Stimulated activated CD4-positive, alpha-beta T cell treated with anti-CD3 and anti-CD28 coated beads, Interleukin-1b, Interleukin-23, amount 100 ng/mL, for 1 hour (primary cell): ENCODE measurements at places on chromosomes 12 and 14.
A peak's percentile ranks its signal among the peaks of the same experiment; 100 is the strongest.

GRCh38 chr12:28814246-28814645 is 334.8 kb upstream of the FAR2 start:
- DNase-seq = no peak

DNA sequence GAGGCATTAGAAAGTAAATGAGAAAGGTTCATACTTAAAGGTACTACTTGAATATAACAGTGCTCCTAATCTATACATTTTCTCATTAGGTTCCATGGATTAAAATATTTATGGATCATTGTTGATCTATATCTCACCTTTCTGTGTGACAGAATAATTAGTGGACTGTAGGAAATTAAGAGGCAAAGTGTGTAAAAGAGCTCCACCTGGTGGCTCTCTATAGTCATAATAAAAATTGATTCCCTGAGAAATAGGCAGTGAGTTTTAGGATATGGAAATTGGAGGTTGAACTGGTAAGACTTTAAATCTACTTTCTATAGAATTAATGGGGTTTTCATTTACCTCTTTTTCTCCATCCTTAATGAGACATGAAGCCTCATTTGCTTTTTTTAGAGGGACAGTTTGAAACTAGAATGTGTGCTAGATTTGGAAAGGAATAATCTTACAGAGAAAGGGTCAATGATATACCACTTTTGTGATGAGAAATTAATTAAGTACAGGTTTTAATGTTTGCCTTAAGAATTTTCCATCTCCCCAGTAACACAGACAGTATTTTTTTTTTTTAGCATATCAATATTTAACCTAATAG is 11.8 kb upstream of the DERA start:
- no peak for DNase-seq

DNA sequence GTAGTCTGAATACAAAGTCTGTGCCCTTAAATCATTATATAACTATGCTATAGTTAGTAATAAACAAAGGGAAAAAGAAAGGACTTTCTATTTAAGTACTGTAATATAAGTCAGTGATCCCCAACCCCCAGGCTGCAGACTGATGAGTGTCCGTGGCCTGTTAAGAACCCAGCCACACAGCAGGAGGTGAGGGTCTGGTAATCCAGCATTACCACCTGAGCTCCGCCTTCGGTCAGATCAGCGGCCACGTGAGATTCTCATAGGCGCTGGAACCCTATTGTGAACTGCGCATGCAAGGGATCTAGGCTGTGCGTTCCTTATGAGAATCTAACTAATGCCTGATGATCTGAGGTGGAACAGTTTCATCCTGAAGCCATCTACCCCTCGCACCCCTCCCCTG is 15.7 kb downstream of the NFYB start:
- no peak for DNase-seq

- no peak for DNase-seq
Observed at GRCh38 chr12:48788524-48788853, 400 bp downstream of the ADCY6 start.

DNA sequence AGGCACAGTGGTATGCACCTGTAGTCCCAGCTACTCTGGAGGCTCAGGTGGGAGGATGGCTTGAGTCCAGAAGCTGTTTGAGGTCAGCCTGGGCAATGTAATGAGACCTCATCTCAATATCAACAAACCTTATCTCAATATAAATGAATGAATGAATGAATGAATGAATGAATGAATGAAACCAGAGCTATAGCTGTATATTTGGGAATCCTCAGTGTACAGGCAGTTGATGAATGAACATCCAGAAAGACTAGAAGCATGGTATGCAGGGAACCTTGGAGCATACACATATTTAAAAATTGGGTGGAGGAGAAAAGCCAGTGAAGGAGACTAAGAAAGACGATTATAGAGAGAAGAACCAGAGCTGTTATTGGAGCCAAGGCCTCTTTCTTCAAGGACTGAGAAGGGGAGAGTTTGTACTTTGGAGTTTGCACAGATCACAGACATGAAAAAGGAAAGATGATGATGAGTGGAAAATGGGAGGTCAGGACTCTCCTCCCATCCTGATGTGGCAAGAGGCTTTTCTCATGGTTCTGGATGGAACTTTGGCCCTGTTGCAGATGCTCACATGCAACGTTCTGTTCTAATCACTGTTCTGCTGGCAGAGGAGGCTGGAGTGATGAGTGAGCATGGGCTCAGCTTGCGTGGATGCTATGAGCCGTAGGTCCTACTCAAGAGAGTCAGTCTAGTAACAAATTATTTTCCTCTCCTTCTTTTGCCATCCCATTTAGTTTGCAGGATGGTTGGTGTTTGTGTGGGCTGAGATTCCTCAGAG is 114.4 kb downstream of the PRKCH start:
- DNase-seq = no peak

DNA sequence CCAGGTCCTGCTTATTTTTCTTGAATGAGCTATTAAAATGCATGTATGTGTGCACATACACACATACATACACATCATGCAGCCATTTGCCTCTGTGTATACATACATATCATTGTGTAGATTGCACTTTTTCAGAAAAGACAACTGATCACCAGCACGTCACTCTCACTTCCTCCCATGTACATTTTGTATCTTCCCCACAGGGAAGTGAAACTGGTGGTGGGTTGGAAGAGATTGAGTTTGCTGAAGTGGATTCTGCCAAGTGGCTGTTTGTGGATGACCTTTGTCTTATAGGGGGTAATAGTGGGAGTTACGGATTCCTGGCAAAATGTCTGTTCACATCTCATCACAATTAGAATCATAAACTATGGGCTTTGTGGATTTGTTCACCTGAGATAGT is 448.6 kb downstream of the RAD51B start:
- DNase-seq = no peak

DNA sequence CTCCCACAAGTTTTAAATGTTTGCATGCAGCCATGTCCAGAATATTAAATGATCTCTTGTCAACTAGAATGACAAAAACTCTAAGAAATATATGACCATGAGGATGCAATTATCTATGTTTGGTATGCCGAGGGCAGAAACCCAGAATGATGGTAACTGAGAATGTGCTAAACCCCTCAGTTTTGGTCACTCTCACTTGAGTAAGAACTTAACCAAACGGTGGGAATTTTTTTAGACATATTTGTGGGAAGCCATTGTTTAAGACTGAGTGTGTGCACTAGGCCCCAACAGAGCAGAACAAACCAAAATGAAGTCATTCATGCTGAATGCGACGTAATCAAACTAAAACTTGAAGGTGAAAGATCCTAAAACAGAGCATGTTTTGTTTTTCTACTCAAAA is 1927.9 kb upstream of the SEL1L start:
- DNase-seq = no peak

- DNase-seq = peak; percentile 54
Observed at GRCh38 chr12:123271001-123271668, 521 bp downstream of the CDK2AP1 start.

- no peak for DNase-seq
Observed at GRCh38 chr12:103848917-103849491, 8.0 kb upstream of the NT5DC3 start.

- no peak for DNase-seq
Observed at GRCh38 chr12:91273560-91273959, 90.9 kb upstream of the DCN start.

DNA sequence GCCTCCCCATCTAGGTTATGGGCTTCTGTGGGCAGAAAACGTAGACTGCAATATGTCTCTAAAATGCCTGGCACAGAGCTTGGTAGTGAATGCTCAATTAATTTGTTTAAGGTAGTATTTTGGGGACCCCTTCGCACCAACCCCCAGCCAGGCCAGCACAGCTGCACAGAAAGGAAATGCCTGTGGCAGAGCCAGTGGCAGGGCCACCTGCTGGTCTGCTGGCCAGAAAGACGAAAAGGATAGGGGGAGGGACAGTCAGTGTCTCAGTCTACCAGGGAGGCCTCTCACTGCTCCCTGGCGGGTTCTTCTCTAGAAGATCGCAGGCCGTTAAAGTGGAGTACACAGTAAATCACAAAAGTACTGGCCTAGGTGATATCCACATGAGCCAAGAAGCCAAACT is 3.5 kb downstream of the RAB15 start:
- DNase-seq = no peak

DNA sequence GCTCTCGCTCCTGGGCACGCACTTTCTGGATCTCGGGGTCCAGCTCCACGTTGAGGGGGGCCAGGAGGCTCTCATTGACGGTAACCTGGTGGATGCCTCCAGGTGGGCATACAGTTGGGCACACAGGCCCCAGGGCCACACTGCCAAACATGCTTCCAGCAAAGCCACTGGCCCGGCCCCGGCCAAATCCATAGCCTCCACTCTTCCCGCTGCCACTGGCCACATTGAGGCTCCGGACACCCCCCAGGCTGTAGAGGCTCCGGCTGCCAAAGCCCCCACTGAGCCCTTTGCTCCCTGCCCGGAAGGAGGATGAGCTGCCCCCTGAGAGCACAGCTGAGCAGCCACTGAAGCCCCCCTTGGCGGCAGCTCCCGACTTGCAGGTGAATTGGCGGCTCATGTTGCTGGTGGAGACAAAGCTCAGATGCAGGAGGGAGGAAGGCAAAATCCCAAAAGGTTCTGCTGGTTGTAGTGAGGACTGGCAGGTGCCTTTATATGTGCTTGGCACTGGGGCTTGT is at the start of gene KRT71:
TSS of gene KRT71 (minus strand) at position 465 of the 515 bp plus-strand sequence. CDS start at position 397, 68 bp downstream.
- no peak for DNase-seq

- DNase-seq = no peak
Observed at GRCh38 chr14:104791425-104791824, 4.1 kb downstream of the AKT1 start.

- DNase-seq = no peak
Observed at GRCh38 chr12:26713885-26714383, 119.1 kb downstream of the ITPR2 start.

DNA sequence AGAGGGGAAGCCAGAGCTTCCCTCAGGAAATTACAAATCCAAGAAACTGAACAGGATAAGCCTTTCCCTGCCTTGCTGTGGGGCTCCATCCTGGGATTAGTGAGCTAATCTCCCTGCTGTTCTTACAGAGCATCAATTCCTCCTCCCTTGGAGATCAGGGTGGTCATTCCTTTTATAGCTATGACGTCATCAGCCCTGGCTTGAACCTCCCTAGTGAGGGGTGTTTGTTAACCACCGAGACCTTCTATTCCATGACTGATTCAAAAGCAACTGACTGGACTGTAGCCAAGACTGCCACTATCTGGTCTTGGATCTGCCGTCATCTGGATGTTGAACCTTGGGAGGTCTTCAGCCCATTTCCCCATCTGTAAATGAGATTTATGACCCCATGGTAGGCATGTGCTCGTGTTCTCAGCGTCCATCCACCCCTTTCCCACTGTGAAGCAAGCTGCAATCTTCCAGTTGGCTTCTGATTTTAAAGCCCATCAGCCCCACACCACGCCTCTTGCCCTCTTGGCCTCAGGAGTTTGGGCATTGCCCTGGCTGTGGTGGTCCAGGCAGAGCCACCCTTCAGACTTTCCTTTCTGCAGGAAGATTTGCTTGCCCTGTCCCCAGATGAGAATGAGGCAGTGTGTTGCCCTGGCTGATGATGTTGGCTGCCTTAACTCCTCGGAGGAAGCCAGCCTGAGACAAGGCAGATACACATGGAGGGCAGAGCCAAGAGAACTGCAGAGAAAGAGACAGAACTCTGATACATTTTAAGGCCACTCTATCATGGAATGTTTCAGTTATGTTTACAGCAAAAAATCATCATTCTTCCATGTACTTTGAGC is 59.6 kb upstream of the ACTN1 start:
- no peak for DNase-seq

GRCh38 chr12:108666401-108666881 is 32.7 kb upstream of the SELPLG start:
- no peak for DNase-seq
